ENCODE measurements at places on chromosomes 13 and 19.

DNA sequence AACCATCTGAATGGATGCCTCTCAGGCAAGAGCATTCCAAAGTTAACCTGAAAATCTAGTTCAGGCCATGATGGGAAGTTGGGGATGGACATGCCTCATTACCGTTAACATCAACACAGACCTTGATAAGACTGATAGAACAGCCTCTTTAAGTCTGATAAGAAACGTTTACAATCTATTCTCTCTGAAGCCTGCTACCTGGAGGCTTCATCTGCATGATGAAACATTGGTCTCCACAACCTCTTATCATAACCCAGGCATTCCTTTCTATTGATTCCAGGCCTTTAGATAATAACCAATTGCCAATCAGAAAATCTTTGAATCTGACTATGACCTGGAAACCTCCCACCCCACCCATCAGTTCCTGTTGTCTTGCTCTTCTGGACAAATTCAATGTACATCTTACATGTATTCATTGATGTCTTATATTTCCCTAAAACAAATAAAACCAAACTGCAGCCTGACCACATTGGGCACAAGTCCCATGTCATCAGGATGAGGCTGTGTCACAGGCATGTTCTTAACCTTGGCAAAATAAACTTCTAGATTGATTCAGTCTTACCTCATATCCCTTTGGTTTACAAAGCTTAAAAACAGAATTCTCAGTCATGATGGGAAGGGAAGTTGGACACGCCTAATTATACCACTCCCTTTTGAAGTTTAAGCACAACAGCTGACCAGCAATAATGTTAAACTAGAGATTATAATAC is 843.8 kb upstream of the SPRY2 start:
- DNase-seq = no peak

DNA sequence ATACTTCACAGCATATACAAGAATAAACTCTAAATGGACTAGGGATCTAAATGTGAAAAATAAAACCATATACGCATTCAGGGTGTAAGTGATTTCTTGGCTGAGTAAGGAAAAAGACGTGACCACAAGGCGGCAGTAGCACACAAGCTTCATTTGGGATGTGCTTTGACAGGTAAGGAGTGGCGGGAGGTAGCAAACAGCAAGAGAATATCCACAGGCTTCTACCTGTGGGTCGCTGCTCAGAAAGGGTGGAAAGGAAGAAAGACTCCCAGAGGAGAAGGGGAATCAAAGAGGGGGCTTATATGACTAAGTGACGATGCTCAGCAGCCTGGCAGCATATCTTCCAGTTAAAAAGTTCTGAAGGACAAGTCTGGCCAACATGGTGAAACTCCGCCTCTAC is 2.5 kb upstream of the ZNF121 start:
- peak; percentile 37 for DNase-seq

DNA sequence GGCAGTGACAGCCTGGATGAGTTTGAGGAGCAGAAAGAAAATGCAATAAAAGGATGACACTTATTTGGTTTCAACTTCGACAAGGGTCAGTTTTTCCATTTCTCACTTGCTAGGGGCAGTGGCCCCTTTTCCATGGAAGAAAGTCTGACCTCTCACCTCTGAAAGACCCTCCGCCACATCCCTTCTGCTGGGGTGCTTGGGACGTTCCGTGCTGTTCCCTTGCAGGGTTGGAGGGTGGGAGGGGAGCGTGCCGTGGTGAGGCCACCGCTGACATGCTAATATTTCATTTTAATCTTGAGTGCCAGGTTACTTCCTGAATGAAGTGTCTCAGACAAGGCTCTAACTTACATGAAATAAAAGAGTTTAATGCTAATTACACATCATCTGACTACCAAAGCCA is 5.2 kb upstream of the ZNF536 start:
- no peak for DNase-seq

GRCh38 chr13:101019126-101019525 is 344.5 kb upstream of the TMTC4 start:
- no peak for DNase-seq

DNA sequence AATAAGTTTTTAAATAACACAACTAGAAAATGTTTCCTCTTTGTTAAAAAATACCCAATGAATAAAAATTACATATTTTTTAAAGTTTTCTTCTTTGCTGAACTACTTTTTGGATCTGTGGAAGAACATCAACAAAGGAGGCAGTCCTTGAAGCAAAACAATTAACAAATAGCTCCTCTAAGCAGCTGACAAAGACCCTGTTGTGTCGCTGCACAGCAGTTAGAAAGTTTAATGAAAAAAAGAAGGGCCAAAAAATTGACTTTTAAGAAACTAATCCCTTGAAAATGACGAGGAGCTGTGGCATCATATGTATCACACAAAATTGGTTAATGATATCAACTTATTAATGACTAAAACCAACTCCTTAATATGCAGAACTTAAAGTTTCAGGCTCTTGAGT is 72.1 kb downstream of the SLITRK1 start:
- no peak for DNase-seq

GRCh38 chr19:50024719-50025021 is 502 bp downstream of the VRK3 start:
- DNase-seq = no peak

GRCh38 chr19:8681345-8682029 is 17.1 kb downstream of the ACTL9 start:
- DNase-seq = no peak

GRCh38 chr13:30998136-30999088 is 66.0 kb downstream of the TEX26 start:
- DNase-seq = no peak

DNA sequence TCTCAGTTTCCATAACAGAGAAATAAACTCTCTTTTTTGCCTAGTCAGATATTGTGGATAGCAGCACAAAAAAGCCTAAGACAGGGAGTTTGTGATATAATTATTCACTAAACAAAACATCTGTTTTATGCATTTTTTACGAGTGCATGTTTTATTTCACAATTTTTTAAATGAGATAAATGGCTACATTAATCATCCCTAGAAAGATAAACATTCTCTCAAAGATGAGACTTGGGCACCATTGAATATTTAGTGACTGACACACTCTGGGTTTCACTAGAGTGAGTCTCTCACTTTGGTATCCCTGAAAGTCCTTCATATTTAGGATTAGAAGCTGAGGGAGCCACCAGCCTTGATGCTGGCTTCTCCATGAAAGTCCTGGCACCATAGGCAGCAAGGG is 74.3 kb upstream of the LRCH1 start:
- DNase-seq = no peak

- no peak for DNase-seq
Measured at GRCh38 chr19:33580645-33581037, 41.1 kb upstream of the CHST8 start.

GRCh38 chr13:38947054-38947453 is 43.6 kb downstream of the STOML3 start:
- no peak for DNase-seq

GRCh38 chr13:77980592-77980991 is 62.0 kb upstream of the EDNRB start:
- DNase-seq = no peak

- DNase-seq = peak; percentile 94
Measured at GRCh38 chr19:47776568-47776967, 1.9 kb upstream of the SELENOW start.

GRCh38 chr19:17811681-17812080 is 9.6 kb downstream of the INSL3 start:
- DNase-seq = no peak

DNA sequence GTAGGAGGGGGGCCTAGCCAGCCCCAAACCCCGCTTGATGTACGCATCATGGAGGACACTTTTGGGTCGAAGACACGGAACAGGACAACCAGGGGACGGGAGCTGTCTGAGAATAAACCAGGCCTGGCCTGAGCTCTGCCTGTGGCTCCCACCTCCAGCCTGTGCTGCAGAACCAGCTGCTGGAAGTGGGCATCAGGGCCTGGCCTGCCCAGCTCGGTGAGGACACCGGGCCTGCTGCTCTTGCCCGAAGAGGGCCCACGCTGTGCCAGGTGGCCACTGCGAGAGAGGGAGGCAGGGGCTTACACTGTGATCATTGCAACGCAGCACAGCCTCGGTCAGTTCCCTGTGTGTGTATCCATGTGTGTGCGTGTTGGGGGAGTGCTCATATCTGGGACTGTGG is 34.6 kb downstream of the CEBPG start:
- DNase-seq = no peak

DNA sequence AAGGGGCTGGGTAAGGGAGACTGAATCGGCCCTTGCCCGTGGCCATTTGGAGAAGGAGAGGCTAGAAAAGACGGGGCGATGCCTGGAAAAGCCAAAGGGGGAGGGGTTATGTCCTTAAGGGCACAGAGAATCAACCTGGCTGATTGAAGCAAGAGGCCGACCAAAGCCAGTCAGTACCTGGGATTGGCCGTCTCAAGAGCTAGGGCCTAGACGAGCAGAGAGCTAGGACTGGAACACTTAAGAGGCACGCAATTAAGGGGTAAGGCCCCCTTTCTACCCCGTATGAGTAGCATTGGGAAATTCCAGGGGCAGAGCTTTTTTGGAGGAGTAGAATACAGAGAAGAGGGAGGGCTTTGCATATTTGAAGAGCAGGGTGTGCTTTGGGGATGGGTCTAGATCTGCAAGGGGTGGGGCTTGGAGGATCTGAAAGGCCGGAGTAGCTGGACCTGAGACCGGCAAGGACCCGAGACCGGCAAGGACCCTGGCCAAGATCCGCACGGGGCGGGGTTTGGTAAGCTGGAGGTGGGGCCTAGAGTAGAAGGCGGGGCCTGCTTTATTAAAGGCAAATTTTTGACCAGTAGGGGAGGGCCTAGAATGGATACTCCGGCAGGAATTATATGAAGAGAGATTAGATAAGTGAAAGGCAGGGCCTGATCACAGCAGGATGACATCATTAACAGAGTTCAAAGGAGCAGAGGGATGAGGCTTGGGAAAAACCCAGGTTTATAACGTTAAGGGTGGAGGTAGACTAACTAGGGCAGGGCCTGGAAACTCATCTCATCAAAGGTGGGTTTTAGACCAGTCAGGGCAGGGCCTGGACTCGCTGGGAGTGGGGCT is 10.7 kb upstream of the CACNG6 start:
- no peak for DNase-seq

DNA sequence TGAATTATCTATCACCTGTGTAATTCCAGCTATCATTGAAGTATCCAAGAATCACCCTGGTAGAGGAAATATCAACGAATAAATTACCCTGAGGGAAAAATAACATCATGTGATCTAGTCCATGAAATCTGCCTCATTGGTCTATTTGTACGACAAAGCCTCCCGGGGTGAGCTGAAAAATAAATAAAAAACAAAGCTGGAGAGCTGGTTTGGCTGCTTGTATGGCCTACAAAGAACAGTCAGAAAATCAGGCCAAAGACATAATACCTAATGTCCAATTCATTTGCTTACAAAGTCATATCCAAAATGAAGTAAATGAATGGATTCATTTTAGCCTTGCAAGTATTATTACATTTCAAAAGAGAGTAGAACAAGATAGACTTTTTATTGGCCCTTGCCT is 449.9 kb downstream of the KLF12 start:
- no peak for DNase-seq

- DNase-seq = no peak
Measured at GRCh38 chr13:99982036-99982730, 599 bp downstream of the ZIC2 start.

GRCh38 chr13:26168237-26168814 is 53.8 kb downstream of the RNF6 start:
- no peak for DNase-seq
